Fibroblast of villous mesenchyme (primary cell): ENCODE measurements at places on chromosomes 3 and 15.

GRCh38 chr3:39100500-39100886 is 6.9 kb downstream of the GORASP1 start:
- DNase-seq = no peak

DNA sequence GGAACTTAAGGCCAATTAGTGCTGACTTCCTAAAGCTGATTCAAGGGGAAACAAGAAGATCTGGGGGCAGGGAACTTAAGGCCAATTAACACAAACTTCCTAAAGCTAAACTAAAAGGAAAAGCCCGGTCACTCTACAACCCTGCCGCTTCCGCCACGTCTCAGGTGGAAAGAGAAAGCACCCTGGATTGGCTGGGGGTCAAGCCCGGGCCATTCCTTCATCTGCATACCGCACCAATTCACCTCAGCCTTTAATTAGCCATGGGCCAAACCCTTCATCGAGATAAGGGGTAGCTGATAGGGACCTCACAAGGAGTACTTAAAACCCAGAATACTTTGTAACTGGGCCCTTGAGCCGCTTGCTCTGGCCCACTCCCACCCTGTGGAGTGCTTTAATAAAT is 14.4 kb downstream of the TMPRSS7 start:
- no peak for DNase-seq

DNA sequence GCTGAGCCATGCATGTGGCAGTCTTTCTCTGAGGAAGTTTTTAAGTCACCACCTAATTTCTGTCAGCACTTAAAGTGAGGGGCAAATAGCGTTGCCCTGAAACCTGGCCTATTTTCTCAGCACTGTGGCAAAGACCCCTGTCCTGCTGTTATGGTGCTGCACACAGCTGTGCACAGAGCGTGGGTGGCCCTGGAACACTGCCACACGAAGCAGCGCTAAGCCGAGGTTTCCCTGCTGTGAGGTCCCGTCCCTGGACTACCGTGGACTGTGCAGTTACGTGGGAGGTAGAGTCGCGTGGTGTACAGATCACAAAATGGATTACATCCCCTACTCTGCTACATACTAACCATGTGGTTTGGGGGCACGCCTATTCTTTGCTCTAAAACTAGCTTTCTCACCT is 101.6 kb upstream of the NR2E3 start:
- peak; percentile 66 for DNase-seq

GRCh38 chr3:19016851-19017250 is 131.5 kb upstream of the KCNH8 start:
- no peak for DNase-seq

GRCh38 chr15:52255008-52255407 is 40.6 kb downstream of the MYO5C start:
- peak; percentile 20 for DNase-seq

DNA sequence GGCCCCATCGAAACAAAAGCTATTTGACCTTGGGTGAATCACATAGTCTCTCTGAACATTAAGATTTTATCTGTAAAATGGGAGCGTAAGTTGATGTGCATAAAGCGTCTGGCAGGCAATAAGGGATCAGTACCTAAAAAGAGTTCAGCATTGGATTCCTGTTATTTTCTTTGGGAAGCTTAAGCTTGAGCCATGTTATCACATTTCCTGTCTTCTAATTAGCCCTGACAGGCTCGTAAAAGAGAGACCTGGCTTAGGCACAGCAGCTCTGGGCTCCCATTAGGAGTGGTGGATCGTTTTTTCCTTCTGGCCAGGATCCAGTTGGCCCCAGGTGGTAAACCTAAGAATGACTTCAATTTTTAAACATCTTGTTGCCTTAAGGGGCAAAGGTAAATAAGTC is 26.0 kb upstream of the CA12 start:
- peak; percentile 38 for DNase-seq

- no peak for DNase-seq
These were observed 10.5 kb downstream of the NTRK3 start for GRCh38 chr15:88246081-88246480.

- peak; percentile 30 for DNase-seq
These were observed 796.2 kb downstream of the NR2F2 start for GRCh38 chr15:97126553-97127233.

DNA sequence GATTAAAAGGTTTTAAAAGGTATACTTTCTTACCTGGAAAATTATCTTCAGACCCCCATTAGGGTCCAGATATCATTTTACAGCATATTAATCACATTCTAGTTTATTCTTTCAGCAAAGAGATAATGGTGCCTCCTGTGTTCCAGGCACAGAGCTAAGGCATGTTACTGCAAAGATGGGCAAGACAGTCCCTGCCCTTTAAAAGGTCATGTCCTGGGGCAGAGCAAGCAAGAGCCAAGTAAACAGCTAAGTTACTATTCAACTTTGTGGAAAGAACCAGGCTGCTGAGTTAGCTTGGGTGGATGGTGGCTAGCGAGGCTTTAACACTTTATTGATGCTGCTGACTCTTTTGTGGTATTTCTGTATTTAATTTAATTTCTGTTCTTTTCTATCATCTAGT is 75.0 kb downstream of the LRRC28 start:
- no peak for DNase-seq

- DNase-seq = no peak
These were observed 7.8 kb downstream of the LINGO1 start for GRCh38 chr15:77624868-77625267.

- DNase-seq = no peak
These were observed 157.5 kb downstream of the CTNNB1 start for GRCh38 chr3:41356775-41357174.

DNA sequence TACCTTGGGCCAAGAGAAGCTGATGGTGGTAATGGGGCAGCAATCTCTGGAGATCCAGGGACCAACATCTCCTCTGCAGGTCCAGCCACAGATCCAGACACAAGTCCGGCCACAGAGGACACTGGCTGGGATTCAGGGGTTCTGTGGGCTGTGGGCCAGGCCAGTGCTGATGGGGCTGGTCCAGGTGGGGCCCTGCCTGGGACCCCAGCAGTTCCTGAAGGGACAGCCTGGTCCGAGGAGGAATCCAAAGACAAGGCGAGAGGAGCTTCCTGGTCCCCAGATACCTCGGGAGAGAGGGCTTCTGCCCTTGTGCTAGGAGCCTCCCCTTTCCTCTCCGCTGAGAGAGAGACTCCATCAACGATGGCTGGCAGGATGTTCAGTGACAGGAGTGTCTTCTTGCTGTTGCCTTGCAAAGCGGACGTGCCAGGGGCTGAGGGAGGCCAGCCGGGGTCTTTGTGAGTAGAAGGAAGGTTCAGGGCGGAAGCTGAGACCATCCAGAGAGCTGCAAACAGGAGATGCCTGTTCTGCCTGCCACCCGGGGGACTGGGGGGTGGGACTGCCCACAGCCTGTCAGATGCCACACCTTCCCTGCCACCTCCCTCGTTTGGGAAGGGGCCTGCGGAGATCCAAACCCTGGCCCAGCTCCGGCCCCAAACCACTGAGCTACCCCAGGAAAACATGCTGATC is 24.5 kb upstream of the GOLGA6C start:
- no peak for DNase-seq

DNA sequence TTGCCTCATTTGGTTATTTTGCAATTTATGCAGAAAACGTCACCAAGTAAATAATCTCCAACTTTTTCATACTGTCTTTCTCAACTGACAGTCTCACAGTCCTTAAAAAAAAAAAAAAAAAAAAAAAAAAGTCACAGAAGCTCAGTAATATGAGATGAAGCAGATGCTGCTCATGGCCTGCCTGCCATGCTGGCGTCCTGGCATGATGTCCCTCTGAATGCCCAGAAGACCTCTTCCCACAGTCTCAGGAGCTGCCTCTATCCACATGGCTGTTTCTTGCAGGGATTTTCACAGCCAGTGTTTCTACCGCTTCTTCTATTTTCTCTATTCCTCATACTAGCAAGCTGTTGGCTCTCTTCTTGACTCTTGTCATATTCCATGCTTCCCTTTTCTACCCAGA is 87.7 kb downstream of the TGFBR2 start:
- DNase-seq = no peak

DNA sequence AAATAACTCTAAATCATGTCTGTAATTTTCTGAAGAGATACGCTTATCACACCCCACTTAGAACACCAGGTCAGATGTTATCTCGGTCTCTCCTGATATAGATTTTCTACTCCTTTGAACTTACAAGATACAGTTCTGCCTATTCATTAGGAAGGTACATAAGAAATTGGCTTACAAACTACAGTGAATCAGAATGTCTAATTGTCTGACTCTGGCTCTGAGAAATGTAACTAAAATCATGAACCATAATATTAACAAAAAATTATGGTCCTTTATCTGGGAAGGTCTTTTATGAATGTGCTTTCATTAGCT is 235.2 kb downstream of the SUCLG2 start:
- no peak for DNase-seq

DNA sequence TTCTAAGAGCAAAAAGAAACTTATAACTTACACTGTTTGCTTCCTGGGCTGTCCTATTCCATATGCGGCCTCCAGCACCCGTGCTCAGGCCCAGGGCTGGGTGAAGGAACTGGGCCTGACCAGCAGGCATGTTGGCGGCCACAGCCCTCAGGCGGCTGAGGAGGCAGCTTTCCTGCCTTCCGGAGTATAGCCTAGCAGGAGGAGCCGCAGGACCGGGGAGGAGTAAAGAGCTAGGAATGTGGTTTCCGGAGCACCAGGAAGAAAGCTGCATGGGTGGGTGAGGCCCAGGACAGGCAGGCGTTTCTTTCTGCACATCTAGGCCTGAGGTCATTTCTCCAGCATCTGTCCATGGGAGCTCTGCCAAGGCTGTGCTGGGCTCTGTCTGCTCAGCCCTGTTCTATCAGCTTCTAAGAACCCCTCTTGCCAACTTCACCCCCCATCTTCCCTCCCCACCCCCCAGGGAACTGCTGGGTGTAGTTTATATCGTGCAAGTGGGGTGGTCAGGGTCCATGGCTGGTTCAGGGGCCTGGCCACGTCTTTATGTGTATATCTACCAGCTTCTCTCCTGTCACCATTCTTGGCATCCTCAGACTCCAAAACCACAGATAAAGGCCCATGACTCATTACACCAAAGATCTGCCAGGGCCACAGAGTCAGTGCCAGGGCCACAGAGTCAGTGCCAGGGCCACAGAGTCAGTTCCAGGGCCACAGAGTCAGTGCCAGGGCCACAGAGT is 7.8 kb upstream of the KIF7 start:
- peak; percentile 90 for DNase-seq

GRCh38 chr3:134345202-134345601 is 29.0 kb downstream of the AMOTL2 start:
- no peak for DNase-seq

DNA sequence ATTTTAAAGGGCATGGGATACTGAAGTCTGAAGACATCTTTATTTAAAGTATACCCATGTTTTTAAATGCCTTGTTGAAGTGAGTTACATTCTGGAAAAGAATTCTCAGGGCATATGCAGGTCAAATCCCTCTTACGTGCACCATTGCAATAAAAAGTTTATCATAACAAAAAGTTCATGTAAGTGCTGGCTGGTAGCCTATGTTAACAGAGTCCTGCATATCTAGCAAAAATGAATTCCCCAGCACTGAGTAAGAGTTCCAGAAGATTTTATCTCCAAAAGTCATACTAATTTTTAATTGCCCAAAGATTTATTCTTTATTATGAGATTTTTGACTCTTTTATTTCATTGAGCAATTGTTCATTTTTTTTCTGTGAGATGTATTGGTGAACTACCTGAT is 104.7 kb upstream of the ROBO1 start:
- DNase-seq = peak; percentile 41

DNA sequence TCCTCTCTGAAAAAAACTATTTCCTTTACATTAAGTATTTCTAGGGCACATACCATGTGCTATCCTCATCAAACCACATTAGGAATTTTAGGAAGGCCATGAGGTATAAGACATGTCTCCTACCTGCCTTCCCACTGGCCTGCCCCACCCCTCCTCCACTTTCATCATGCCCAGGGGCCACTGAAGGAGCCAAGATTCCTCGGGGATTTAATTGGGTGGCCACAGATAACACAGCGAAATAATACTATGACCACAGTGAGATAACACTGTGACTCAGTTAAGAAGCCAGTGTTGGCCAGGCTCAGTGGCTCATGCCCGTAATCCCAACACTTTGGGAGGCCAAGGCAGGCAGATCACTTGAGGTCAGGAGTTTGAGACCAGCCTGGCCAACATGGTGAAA is 9.8 kb upstream of the BMF start:
- peak; percentile 33 for DNase-seq

DNA sequence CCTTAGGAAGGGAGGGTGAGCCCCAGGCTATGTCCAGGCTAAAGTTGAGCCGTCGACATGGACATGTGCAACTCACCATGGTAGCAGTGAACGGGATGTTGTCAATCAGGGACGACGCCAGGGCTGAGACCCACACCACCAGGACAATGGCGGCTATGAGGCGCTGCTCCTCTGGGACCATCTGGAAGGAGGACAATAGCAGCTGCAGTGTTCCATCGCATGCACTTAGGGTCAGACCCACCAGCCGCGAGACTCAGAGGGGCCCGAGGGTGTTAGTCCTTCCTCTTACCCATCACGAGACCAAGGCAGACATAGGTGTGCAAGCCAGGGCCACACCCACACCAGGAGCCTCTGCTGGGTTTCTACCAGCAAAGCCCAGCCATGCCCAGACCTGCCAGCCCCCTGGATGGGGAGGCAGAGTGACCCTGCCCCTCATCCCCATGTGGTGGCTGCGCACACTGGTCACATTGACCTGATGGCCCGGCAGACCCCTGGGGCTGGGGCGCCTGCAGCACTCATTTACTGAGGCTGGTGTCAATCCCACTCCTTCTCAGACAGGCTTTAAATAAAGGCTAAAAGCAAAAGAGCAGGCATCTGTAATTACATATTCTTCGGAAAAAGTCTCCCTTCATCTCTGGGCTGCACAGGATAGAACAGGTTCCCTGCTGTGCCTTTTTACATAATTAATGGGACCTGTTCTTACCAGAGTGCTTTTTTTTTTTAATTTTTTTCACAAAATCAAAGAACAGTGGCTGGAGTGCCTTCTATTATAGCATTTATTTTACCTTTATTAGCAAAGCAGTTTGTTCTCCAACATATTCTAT is 227.8 kb downstream of the OCA2 start:
- no peak for DNase-seq

GRCh38 chr15:77783636-77784035 is 150.9 kb upstream of the LINGO1 start:
- DNase-seq = no peak

GRCh38 chr3:12886736-12887135 is 45.4 kb upstream of the RPL32 start:
- DNase-seq = no peak

- peak; percentile 43 for DNase-seq
These were observed 675 bp downstream of the RBM15B start for GRCh38 chr3:51391566-51392354.
